ENCODE measurements at places on chromosomes 4 and X.
A peak's percentile ranks its signal among the peaks of the same experiment; 100 is the strongest.

- peak; percentile 34 for DNase-seq
These were observed 233.9 kb upstream of the MAB21L2 start for GRCh38 chr4:150348079-150348478.

DNA sequence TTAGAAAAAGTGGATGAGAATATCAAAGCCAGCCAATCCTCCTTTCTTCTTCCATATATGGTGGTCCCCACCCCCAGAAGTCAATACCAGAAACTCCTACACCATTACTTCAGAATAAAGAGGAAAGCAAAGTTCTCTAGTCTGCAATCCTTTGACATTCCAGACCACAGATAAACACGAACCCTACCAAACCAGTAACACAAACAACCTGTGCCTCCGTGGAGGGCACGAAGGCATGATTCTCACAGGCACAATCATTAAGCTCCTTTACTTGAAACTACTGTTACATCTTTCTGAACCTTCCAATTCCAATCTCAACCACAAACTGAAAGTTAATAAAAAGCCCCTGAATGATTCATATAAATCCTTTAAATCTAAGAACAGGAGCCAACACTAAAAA lies 16.3 kb downstream of the MAML3 start:
- no peak for DNase-seq

DNA sequence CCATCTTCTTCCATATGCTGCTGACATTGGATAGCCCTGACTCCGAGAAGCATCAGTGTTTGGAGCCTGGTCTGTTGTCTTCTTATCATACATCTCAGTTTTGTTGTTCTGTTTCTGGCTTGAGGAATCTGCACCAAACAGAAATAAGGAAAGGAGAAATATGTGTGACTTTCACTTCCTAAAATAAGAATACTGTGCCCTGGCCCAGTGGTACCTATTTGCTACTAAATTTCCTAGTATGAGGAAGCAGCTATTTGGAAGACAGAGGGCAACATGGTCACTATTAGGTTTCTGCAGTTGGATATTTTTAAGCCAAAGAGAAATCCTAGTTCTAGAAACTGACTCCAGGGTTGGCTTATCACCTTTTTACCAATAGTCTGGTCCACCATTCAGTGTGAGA lies 16.8 kb downstream of the CT47C1 start:
- DNase-seq = no peak

GRCh38 chrX:15567267-15567666 lies 33.5 kb downstream of the ACE2 start:
- no peak for DNase-seq

- no peak for DNase-seq
These were observed 93.3 kb downstream of the CCSER1 start for GRCh38 chr4:90220459-90220858.

DNA sequence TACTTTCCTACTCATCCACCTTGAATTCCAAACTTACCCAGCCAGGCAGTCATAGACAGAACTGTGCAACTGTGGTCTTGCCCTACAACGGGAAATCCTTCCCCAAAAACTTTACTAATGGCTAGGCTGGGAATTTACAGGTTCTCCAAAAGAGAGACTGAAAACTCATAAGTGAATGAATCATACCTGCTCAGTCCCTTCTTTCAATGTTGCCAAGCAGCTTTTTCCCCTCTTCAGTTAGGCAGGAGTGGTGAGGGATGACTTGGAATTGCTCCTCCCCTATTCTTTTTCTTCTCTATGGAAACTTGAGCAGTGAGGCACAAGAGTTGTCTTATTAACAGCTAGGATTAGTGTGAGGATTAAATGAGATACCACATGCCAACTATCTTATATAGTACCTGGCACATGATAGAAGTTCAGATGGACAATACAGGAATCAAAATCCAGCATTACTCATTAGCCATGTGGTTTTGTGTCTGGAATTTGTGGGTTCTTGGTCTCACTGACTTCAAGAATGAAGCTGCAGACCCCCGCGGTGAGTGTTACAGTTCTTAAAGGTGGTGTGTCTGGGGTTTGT lies 105.9 kb downstream of the TEX13A start:
- no peak for DNase-seq

DNA sequence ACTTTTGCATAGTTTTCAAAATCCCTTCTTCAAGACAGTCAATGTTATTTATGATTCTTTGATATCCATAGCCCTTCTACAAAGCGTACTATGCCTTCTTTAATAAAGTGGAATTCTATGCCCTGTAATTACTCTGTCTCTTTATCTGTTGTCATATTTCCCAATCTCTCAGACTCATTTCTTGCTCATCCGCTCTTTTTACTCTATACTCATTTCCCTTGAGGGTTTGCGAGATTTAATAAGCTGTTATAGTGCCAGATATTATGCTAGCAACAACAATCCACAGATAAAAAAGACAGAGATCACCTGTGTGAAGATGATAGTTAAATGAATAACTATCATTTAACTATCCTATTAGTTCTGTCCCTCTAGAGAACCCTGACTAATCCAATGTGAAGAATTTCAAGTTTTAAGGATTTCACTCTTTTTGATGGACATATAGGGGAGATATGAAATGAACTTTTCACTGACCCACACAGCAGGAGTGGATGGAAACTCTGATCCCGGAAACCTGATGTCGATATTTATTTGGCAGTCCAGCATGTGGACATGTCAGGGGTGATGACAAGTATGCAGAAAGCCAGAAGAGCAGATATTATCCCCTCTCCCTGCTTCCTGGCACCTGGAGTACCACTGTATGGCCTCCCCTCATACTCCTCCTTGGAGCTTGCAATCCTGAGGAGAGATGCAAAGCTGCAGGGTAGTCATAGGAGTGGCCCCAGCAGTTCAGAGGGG lies 49.7 kb downstream of the TMEM156 start:
- no peak for DNase-seq

GRCh38 chr4:25536564-25537320 lies 118.9 kb upstream of the SLC34A2 start:
- DNase-seq = no peak

GRCh38 chr4:100895556-100896197 lies 377.9 kb upstream of the EMCN start:
- peak; percentile 12 for DNase-seq

DNA sequence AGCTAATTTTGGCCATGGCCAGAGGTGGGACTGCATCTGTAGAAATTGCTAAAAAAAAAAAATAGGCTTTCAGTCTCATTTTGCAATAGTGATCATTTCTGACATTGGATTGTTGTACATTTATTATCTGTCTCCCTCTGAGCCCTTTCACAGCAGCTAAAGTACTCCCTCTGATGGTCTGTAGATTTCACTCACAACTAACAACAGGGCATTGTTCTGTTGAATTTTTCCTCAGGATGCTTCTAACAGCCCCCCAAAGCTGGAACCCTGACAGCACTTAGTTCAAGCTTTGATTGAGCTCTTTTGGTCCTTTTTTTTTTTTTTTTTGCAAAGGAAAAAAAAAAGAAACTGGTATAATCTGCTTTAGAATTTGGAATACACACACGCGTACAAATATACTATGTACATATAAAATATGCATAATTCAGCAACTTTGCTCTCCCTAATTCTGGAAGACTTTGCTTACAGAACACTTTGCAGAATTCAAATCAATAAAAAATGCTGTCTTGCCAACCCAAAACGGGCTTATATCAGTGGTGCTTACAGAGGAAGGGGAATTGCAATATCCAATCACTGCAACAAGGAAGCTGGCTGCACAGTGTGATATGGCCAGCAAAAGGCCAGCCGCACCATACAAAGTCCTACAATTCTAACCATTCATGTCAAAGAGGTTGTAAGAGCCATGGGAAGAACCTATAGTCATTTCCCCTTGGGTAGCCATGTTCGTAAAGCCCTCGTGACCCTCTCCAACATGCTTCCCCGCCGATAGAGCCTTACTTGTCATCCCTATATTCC lies 406.4 kb downstream of the SMARCA1 start:
- DNase-seq = no peak

DNA sequence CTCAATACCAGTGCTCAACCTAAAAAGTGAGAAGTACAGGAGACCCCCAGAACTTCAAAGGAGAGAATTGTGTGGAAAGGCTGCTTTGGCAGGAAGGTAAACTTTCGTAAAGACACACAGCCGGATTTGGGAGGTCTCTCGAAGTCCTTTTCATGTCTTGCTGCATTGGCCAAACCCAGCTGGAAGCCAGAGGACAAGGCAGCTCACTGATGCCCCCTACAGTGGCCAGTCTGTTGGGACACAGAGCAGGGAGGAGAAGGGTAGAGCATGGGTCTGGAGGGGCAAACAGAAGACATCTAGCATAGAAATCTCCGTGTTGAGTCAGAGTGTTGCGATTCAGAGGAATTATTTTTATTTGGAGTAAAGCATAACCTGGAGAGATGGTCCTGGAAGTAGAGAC lies 198.9 kb downstream of the ANK2 start:
- no peak for DNase-seq

GRCh38 chrX:85024562-85024961 lies 20.9 kb downstream of the APOOL start:
- no peak for DNase-seq

DNA sequence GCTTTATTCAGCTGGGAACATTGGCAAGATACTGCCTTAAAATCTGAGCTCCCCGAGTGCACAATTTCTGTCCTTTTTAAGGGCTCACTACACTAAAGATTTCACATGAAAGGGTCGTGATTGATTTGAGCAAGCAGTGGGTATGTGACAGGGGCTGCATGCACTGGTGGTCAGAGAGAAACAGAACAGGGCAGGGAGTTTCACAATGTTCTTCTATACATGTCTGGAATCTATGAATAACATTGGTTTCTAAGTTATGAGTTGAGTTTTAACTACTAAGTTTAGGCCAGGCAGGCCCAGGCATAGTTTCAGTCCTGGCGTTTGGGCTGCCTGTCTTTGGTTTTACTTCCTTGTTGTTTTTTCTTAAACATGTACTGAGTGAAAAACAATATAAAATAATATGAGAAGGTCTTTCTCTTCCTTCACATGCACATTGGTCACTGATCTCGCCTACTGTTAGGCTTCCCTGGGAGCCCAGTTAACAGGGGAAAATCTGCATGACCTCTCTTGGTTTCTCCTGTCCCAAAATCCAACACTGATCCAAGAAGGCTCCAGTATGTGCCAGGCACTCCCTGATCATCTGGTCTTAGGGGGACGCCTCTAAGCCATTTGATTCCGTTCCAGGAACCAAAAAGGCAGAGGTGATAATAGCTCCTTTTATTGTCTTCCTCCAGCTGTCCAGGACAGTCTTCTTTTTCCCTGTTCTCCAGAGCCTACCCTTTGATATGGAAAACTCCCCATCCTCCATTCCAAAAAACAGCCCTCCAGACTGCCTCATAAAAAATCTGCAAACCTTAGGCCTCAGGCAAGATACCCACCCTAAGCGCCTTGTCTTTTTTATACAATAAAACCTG lies at the start of gene UGT2B17:
Gene UGT2B17, minus strand, starts transcription at position 51 of the 854 bp plus-strand sequence. CDS start 7,838 bp downstream, outside the sequence.
- DNase-seq = no peak

GRCh38 chr4:186936496-186937375 lies 213.1 kb upstream of the FAT1 start:
- no peak for DNase-seq

- no peak for DNase-seq
These were observed at the start of gene SULT1E1 for GRCh38 chr4:69860052-69860451. SULT1E1 (minus strand) TSS chr4:69860145; CDS start chr4:69857644, 2,501 bp downstream.

DNA sequence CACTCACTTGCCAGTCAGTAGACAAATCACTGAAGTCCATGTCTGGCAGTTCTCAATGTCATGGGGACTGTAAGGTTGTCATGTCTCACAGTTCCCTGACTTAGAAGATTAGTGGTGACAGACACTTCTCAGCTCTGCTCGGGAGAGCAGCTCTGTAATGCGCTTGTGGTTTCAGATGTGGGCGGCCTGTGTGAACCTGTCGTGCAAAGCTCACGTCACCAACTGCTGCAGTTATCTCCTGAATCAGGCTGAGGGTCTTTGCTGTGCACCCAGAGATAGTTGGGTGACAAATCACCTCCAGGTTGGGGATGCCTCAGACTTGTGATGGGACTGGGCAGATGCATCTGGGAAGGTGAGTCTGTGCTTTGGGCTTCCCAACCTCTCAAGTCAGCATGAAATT lies at the start of gene IL9R:
Gene IL9R, plus strand, starts transcription at position 261 of the 400 bp plus-strand sequence. Its CDS starts 64 bp downstream, at position 325.
- peak; percentile 80 for DNase-seq

- peak; percentile 15 for DNase-seq
These were observed 71.8 kb downstream of the C4orf33 start for GRCh38 chr4:129167640-129168260.

GRCh38 chrX:50838820-50839600 lies 25.0 kb upstream of the SHROOM4 start:
- DNase-seq = no peak

GRCh38 chr4:8009710-8010511 lies 70.2 kb upstream of the AFAP1 start:
- no peak for DNase-seq

GRCh38 chr4:85836588-85837438 lies 361.9 kb downstream of the ARHGAP24 start:
- no peak for DNase-seq

DNA sequence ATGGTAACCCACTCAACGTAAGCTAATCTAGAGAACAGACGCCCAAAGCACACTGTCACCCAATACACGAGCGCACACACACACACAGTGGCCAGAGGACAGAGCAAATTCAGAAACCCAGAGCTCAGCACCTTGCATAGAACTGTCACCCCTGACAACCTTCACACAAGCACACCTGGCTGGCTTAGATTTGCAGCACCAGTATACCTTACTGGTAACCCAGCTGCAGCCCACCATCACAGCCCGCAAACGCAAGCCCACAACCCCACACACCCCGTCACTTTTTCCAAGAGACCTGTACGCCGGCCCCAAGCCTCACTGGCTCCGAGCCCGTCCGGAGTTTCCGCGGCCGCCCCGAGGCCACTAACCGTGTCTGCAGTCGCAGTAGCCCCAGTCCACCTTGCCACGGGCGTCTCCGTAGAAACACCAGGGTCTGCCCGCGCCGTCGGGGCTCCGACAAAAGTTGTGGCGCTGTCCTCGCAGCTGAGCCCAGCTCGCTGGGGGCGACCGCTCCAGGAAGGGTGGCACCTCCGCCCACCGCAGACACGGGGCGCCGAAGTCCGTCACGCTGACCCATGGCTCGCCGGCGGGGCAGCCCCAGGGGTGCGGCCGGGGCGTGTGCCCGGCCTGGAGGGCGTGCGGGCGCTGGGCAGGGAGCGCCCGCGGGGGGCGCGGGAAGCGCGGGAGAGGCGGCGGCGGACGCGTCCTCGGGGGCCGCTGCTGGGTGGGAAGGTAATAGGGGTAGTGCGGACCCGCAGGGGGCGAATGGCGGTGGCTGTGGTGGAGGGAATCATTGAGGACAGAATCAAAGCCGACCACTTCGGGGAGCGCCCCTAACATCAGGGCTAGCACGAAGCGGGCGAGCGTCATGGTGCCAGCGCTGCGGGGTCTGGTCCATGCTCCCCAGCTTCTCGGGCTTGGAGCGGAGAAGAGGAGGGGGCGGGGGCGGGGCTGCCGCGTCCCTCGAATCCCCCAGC lies 664 bp downstream of the PRSS12 start:
- no peak for DNase-seq

- no peak for DNase-seq
These were observed at the start of gene TDO2 for GRCh38 chr4:155903453-155903852. TDO2 (plus strand) TSS chr4:155903696; CDS start chr4:155903759, 63 bp downstream.

- peak; percentile 21 for DNase-seq
These were observed at the start of gene PABPC5 for GRCh38 chrX:91434351-91435168. PABPC5 (plus strand) TSS chrX:91434839; CDS start chrX:91435578, 739 bp downstream.

- DNase-seq = peak; percentile 19
These were observed 637 bp downstream of the AMER1 start for GRCh38 chrX:64204701-64205440.
